Skeletal muscle tissue (tissue), 5 donors: ENCODE measurements at places on chromosomes 1 and 21. TPM values are rescaled to one million over a fixed set of nuclear protein-coding genes. Genes with fewer than 3 reads are reported as not detected.

ZBTB21 gene
- total RNA-seq: 3.7 TPM

MYBPH gene
- 27.7 TPM for total RNA-seq

SGIP1 gene
- 0.52 TPM for total RNA-seq

C1orf185 gene
- total RNA-seq: not detected

MROH9 gene
- total RNA-seq: not detected

ST6GALNAC5 gene
- total RNA-seq: 2.1 TPM

TSTD1 gene
- total RNA-seq: 27.7 TPM

ZSWIM5 gene
- 0.52 TPM for total RNA-seq

SLFNL1 gene
- 0.52 TPM for total RNA-seq

PLA2G4A gene
- 5.2 TPM for total RNA-seq

ADCY10 gene
- total RNA-seq: under 0.01 TPM
